CD4-positive, alpha-beta T cell (primary cell): ENCODE measurements at places on chromosomes 7 and 10. TPM values are rescaled to one million over a fixed set of nuclear protein-coding genes. Genes with fewer than 3 reads are reported as not detected.

DNA sequence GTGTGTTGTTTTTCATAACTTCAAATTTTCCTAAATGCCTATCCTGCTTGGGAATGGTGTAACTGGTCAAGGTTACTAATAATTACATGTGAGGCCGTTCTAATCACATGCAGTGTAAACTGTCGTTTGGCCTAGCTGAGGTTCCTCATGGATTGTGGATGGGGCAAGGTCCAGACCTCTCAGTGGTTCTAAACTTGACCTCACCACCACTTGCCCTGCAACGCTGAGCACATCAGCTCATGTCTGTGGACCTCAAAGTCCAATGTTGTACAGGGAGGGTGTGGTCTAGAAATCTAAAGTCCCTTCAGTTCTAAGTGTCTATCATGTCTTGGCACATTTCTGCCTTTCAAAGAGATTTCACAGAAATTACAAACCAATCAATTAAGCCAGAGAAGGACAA is 15.6 kb downstream of the RBP3 start:
- no peak for DNase-seq

DNA sequence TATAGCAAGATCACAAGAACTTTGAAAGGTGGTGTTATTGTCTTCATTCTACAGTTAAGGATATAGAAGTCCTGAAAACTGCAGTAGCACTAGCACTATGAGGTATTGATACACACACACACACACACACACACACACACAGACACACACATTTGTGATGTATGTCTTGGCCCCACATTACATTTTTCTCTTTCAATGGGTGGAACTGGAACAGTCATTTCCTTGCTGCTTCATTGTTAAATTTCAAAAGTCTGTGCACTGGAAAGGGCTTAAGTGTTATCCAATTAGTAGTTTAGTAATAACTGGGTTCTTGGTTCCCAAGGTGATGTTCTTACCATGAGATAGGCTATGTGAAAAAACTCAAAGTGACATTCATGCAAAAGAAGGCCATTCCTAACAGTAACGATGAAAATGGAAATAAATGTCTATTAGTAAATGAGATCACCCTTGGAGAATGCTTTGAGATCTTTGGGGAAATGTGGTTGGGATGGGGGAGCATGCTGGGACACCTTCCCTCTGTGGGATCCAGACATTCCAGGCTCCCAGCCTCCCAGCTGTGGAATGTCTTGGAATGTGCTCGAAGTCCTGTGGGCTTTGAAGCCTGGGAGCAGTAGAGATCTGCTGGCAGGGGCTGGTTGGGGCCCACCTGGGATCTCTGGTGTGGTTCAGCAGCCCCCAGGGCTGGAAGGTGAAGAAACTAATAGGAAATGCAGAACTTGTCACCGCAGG is 37.4 kb upstream of the CALD1 start:
- no peak for DNase-seq

DNA sequence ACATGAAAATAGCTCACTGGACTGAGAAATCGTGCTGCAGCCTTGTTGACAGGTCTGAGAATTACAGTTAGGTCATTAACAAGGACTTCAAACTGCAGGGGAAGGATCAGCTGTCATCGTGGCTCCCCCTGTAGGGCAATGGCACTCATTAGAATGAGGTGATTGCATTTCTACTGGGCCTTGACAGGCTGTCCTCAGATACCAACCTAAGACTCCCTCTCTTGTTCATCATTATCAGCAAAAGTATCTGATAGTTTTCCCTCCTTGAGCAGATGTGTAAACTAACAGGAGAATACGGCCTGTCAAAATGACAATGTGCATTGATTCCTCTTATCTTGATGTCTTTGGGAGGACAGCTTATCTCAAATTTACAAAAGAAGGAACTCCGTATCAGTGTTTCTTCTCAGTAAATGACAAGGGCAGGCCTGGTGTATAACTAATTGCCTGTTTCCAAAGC is 648.5 kb upstream of the LRRN3 start:
- DNase-seq, result no peak

Gene ZCWPW1
- 4.4 TPM for total RNA-seq

Gene HOXA4
- total RNA-seq, result not detected

GRCh38 chr7:93231799-93232672 is at the start of gene VPS50:
TSS of gene VPS50 (plus strand) at chr7:93232366. CDS start at chr7:93232468, 102 bp downstream.
- DNase-seq, result peak; percentile 85
